Stimulated activated CD4-positive, alpha-beta T cell treated with anti-CD3 and anti-CD28 coated beads, Interleukin-1b, Interleukin-23, amount 100 ng/mL, for 4 hours (primary cell): ENCODE measurements at places on chromosomes 12 and 14.

GRCh38 chr12:124837958-124838803 is 25.5 kb downstream of the SCARB1 start:
- DNase-seq = no peak

DNA sequence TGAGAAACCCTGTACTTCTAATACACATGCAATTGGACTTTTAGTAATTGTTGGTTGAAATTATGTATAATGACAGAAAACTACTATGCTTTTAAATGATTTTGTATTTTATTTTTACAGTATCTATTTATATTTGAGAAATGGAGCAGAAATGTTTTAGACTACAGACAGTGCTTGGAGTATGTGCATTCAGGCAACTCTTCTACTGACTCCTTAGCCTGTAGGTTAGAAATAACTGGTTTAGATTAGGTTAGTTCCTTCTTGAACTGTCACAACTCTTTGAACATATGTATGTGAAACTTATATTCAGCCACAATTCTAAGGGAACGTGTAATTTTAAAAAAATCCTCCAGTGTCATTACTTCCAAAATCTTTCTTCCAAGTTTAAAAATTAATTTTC is 1.7 kb downstream of the FGFR1OP2 start:
- DNase-seq = no peak

DNA sequence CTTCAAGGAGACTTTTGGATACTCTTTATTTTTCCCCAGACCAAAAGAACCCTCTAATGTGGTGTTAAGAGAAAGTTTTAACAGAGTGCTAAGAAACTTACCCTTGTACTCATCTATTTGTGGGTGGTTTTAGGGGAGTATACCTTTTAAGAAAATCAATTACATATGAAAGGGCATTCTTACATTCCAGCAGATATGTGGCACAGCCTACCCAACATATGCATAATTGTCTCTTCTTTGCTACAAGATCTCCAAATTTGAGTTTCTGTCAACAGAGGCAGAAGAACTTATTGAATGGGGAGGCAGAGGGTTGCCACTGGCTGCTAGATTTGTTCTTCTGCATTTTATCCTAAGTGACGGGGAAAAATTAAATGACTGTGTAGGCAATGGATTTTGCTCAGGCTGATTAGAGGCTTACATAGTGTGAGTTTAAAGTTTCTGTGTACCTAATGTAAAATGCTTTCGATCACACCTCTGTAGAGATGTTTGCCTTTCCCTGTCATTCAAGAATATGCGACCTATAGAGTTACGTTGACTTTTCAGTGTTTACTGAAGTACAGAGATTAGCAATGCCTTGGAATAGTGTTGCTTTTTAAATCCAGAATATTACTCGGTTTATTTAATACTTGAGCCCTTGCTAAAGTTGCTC is 54.6 kb downstream of the PROX2 start:
- DNase-seq = no peak

DNA sequence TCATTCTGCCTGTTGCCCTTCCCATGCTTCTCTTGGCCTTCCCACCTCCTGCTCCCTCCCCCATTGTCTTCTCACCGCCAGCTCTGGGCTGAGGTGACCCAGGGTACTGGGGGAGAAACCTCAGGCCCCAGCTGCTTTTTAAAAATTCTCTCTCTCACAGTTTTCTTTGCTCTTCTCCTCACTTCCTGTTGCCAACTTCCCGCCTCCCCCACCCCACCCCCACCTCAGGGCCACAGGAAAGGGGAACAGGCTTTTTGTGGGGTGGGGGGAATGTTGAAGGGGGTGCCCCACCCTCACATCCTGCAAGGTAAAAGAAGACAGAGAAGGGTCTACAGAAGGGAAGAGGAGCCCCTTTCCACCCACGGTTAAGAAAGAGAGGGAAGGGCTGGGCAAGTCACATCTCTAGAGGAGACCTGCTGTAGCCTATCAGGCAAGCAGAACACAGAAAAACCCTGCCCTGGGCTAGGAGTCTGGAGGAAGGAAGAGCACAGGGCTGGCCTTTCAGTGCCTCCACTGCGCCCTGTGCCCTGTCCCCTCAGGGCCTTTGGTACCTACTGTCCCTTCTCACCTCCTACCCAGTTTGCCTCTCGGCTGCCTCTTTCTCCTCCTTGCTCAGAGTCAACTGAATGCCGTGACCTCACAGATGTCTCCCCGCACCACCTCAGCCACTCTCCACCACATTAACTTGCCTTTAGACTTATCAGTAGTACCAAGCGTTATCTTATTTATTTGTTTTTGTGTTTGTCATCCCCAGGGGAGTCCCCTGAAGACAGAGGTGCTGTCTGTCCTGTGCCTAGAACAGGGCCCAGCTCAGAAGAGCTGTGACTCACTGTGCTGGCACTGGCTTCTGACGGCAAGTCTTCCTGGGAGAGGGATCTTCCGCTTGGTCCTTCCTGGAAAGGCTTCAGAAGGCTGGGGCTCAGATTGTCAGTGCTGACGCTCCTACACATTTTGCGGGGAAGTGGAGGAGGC is 1.7 kb downstream of the ARHGAP9 start:
- DNase-seq = no peak

- no peak for DNase-seq
These were observed 63.6 kb downstream of the CHST11 start for GRCh38 chr12:104520242-104520900.

DNA sequence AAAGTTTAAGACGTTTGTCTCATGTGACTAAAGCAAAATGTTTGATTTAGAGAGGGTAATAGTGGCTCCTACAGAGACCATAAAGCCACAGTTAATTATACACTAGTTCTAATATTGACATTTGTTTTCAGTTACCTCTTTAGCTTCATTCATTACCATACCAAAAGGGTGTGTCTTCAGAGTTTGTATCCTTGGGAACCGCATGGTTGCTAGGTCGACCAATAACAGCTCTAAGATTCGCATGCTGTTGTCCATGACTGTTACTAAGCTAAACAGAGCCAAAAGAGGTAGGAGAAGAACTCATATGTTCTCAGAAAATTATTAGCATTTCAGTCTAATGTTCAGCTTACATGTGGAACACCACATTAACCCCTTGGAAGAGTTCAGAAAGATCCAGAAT is 36.2 kb upstream of the ETNK1 start:
- DNase-seq = no peak

DNA sequence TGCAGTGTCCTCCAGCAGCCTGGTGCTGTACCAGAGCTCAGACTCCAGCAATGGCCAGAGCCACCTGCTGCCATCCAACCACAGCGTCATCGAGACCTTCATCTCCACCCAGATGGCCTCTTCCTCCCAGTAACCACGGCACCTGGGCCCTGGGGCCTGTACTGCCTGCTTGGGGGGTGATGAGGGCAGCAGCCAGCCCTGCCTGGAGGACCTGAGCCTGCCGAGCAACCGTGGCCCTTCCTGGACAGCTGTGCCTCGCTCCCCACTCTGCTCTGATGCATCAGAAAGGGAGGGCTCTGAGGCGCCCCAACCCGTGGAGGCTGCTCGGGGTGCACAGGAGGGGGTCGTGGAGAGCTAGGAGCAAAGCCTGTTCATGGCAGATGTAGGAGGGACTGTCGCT is 15.2 kb downstream of the C12orf43 start:
- no peak for DNase-seq

GRCh38 chr14:72052356-72052755 is 120.1 kb downstream of the RGS6 start:
- no peak for DNase-seq

GRCh38 chr14:63878792-63879191 is 26.0 kb downstream of the SYNE2 start:
- no peak for DNase-seq

- no peak for DNase-seq
These were observed 430.9 kb downstream of the ATP23 start for GRCh38 chr12:58372298-58372697.

DNA sequence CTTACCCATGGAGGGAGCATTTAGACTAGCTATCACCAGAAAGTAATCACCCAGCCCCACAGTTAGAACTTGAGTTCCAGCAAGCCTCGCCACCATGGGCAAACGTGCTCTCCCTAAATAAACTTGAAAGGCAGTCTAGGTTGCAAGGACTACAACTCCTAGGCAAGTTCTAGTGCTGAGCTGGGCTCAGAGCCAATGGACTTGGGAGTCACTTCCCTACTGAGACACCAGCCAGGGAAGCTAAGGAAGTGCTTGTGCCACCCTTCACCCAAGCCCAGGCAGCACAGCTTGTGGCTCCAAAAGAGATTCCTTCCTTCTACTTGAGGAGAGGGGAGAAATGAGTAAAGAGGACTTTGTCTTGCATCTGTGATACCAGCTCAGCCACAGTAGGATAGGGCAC is 57.9 kb downstream of the SLCO1A2 start:
- DNase-seq = no peak

DNA sequence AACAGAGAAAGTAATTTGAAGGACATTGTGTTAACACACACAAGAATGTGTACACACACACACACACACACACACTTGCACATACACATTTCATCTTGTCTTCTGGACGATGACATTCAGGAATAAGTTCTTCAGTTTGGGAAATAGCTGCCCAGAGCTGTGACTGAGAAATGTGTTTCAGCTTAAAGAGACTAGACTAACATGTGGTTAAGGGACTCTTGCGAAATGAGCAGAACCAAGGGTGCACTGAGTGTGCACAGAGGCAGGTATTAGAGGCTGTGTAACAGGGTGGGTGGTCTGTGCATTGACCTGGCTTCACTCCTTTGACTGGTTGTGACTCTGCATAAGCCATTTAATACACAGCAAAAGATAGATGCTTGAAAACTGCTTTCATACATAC is 29.4 kb upstream of the KCNA5 start:
- no peak for DNase-seq

DNA sequence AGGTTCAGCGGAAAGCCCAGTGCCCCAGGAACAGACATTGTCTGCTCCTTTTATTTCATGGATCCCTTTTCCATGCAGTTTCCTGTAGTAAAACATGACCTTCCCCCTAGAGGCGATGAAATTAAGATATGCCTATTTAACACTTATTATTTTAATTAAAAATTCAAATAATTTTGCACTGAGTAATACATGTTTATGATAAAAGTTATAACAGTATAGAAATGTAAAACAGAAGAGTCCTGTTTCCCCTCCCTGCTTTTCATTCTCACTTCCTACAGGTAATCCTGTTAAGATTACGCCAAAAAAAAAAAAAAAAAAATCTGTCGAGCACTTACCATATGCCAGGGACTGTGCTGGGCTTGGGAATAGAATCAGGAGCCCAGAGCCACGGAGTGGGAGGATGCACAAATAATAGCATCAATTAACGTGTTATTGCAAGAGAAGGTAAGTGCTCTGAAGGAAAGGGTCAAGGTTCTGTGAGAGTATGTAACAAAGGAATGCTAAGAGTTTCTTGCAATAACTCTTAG is 830 bp upstream of the LPCAT3 start:
- no peak for DNase-seq
